Fibroblast of lung (primary cell): ENCODE measurements at places on chromosomes 12 and 14. TPM values are rescaled to one million over a fixed set of nuclear protein-coding genes. Genes with fewer than 3 reads are reported as not detected.

GRCh38 chr12:129544716-129545115 is 359.1 kb downstream of the TMEM132D start:
- DNase-seq = no peak

DNA sequence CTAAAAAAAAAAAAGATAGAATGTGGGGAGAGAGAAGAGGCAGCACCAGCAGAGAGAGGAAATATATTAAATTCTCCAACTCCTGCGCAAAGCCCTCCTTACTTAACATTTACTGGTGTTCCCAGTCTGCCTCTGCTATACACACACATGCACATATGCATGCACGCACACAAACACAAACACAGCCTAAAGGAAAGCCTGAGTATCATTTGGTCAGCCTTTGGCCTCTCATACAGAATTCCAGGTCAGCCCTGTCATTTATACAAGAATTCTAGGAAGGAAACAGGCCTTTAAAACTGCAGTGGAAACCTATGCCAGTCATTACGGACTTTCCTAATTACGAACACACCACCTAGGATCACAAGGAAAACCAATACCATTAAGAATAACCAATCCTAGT is 269.4 kb downstream of the ITPR2 start:
- DNase-seq = no peak

- DNase-seq = no peak
Measured at GRCh38 chr14:55348766-55349453, 62.7 kb downstream of the ATG14 start.

DNA sequence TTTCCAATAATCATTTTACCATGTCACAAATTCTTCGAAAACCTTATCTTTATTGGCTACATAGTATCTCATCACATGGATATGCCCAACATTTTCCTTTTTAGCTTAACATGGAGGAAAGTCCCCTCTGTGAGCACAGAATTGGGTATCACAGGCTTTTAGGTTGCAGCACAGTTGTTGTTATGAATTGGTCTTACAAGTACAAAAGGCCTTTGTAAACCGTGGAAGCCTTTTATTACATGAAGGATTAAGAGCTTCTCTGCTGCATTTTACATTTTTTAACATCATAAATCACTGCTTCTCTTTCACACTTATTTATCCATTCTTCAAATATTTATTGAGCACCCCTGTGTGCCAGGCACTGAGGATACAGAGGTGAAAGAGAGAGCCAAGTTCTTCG is 26.2 kb downstream of the UBE3B start:
- DNase-seq = no peak

The SLCO1B1 gene
- total RNA-seq = not detected in 2 replicates

The EXOC3L4 gene
- total RNA-seq = 0.26 and 0.50 TPM in 2 replicates

GRCh38 chr12:8709124-8709830 is 11.5 kb downstream of the RIMKLB start:
- DNase-seq = no peak

The CRY1 gene
- 8.0 and 9.6 TPM in 2 replicates for total RNA-seq

The CCDC38 gene
- total RNA-seq = not detected in 2 replicates

DNA sequence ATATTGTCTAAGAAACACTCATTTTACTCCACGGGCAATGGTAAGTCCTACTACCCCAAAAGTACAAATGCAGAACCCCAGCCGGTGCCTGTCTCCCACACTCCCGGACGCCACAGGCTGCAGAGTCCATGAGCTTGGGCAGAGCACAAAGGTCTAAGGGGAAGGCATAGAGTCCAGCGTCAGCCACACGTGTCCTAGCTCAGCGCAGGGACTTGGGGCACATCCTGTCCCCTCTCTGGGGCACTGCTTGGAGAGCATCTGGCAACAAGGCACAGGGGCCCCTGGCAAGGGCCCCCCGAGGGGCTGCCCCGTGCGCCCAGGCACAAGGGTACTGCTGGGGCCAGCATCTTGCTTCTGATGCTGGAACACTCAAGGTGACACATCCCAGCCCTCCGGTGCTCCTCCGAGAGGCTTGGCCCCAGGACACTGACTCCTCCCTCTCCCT is 58.4 kb downstream of the BCL11B start:
- DNase-seq = no peak
